ENCODE measurements at places on chromosomes 2 and 18. TPM values are rescaled to one million over a fixed set of nuclear protein-coding genes. Genes with fewer than 3 reads are reported as not detected.

Gene SLC66A2
- 32.0 TPM for total RNA-seq

Gene GATA6
- total RNA-seq: 38.4 TPM

Gene ITGB6
- total RNA-seq: not detected

Gene PDCD1
- not detected for total RNA-seq

Gene ABCG8
- not detected for total RNA-seq

Gene LHCGR
- total RNA-seq: not detected

Gene CHRNG
- not detected for total RNA-seq

Gene MYCN
- total RNA-seq: 0.88 TPM

Gene OR6B2
- not detected for total RNA-seq

Gene KCNK3
- total RNA-seq: 24.4 TPM

Gene TGFA
- total RNA-seq: 1.4 TPM

Gene TBR1
- not detected for total RNA-seq

Gene ZNF385B
- 2.0 TPM for total RNA-seq

Gene NGEF
- 5.3 TPM for total RNA-seq

Gene KATNAL2
- total RNA-seq: 3.9 TPM

Gene MAPK4
- 8.7 TPM for total RNA-seq

Gene EHD3
- total RNA-seq: 17.4 TPM

Gene CD302
- 65.2 TPM for total RNA-seq

Gene CYP27A1
- 18.7 TPM for total RNA-seq

Gene VWA3B
- 0.29 TPM for total RNA-seq

Gene DYNAP
- not detected for total RNA-seq

Gene ITPRIPL1
- total RNA-seq: 0.69 TPM

Gene CNDP1
- total RNA-seq: 0.19 TPM

Gene LAMA1
- total RNA-seq: 1.8 TPM

Gene TUBA3E
- total RNA-seq: not detected

Gene HES6
- total RNA-seq: 6.9 TPM

Data from posterior vena cava (tissue), 2 donors.